ENCODE measurements at places on chromosomes 7 and 10. TPM values are rescaled to one million over a fixed set of nuclear protein-coding genes. Genes with fewer than 3 reads are reported as not detected.

FAM25C gene
- total RNA-seq: 4.7 TPM

PHYHIPL gene
- total RNA-seq: 0.29 TPM

PNLIP gene
- total RNA-seq: not detected

SEC61G gene
- total RNA-seq: 348 TPM

Data from A549 treated with CpdA at 1 μM for 4 hours (cell line).